ENCODE measurements at places on chromosomes 13 and 19. TPM values are rescaled to one million over a fixed set of nuclear protein-coding genes. Genes with fewer than 3 reads are reported as not detected.

DNA sequence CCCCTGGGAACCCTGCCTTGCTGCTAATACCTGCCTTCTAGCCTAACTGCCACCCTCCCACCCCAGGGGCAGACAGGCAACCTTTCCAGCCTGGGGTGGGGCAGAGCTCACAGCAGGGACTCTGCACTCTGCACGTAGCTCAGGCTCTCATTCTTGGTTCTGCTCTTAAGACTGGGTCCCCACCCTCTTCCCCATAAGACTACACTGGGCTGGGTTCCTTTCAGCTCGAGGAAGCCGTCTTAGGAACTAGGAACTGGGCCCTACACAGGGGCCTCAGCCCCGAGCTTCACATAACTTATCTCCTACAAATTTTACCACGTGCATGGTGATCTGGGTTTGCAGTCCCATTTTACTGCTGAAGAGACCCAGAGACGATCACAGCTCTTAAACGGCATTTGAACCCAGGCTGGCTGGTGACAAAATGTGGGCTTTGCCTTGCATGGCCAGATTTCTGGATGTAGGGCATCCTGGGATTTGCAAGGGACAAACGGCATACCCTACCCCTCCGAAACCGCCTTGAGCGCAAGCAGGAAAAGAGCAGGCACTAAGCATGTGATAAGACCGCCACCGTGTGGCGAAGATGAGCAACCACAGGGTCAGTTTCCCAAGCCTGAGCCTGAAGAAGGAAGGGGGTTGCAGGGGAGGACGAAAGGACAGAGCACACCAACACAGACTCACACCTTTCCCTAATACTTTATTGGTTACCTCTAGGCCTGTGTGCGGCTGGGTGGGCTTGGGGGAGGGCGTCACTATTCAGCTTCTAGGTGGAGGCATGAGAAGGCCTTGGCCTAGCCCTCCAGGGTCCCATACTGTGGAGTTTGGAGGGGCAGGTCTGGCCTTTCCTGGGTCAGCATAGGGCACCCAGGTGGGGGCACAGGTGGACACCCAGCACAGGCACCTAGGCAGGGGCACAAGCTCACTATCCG, 5.1 kb downstream of the JUNB start:
- DNase-seq, result peak; percentile 80

- DNase-seq, result no peak
Measured at GRCh38 chr13:105118426-105118985, 1417.0 kb downstream of the EFNB2 start.

DNA sequence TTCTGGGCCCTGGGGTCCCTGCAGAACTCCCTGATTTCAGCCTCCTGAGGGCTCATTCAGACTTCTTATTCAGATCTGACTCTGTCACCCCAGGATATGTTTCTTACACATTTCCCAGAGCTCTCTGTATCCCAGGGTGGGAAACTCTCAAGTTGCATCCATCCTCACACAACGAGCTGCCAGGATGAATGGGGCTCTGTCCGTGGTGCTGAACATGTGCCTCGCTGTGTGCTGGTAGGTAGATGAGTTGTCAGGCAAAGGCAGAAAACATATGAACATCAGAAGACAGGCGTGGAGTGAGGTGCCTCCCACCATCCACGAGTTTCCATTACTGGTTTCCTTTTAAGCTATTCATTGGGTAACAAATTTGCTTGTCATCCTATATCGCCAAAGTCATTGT, 11.4 kb upstream of the IGFL1 start:
- DNase-seq, result no peak

DNA sequence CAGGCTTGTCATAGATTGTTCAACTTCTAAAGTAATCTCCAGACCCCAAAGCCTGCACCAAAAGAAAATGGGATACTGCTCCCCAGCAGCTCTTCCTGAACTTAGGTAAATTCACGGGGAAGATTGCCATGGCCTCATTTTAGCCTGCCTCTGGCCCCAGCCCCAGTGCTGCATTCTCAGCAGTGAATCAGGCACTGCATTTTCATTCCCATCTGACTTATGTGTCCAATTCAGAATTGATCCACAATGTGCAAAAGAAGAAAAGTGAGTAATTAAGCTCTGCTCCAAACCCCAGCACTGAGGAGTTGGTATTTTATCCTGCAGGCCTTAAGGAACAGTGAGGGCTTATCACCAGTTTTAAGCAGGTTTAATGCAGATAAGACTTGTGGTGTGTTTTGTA, 176.4 kb downstream of the KCTD12 start:
- DNase-seq, result no peak

DNA sequence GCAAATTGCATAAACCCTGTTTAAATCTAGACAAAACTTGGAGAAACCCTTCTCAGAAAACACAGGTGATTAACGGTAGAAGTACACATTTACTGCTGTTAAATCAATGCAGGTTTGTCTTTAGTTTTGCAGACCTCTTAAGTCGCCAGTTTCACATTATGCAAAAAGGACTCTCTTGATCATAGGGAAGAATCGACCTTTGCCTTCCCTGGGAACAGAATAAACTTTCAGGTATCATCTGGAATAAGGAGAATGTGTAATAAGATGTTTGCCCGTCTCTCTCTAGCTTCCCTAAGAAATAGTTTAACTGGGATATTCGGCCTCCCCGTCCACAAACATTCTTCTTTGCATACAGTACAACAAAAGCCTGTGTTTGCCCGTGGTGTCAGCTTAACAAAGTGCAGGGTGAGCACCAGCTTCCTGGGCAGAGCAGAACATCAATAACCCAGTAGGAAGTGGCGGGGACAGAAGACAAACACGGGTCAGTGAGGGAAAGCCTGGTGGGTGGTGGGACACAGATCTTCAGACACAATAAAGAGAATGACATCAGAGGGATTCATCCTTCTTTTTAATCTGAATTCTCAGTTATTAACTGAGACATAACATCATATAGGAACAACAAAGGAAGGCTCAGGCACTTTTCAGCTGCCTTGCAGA, 1077.7 kb upstream of the SLC10A2 start:
- DNase-seq, result no peak

DNA sequence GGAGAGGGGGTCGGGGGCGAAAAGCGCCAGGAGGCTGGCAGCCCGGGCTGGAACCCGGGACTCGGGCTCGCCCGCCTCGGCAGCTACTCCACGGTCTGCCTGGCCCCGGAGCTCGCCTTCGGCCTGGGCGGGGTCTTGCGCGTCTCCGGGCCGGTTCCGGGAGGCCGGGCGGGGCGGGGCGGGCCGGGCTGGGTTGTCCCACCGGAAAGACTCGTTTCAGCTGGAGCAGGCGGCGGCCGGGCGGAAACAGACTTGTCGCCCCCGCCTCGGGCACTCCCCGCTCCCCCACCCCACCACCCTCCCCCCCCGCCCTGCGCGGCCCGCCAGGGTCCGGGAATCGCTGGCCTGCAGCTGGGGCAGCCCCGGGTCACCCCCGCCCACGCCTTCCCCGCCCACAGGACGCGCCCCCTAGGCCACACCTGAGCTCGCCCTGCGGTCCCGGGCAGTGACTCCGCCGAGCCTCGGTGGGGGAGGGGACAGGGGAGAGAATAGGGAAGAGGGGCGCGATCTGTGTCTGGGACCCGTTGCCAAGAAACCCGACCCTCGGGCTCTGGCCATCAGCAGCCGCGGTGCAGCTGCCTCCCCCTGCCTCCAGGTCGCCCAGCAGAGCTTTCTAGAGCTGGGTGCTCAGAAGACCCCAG, 109.4 kb downstream of the KCTD15 start:
- DNase-seq, result no peak

The SIX5 gene
- 0.35 TPM for polyA plus RNA-seq

The PDE4C gene
- not detected for polyA plus RNA-seq

The VSIG10L gene
- polyA plus RNA-seq, result 0.38 TPM

The MATK gene
- polyA plus RNA-seq, result 418 TPM

The NALCN gene
- polyA plus RNA-seq, result not detected

All from immature natural killer cell (primary cell).